ENCODE measurements at places on chromosomes 2 and 18.
A peak's percentile ranks its signal among the peaks of the same experiment; 100 is the strongest.

GRCh38 chr2:73415906-73416305 is 30.3 kb downstream of the ALMS1 start:
- DNase-seq, result no peak
- no peak overlapping the region for H3K27ac ChIP-seq
- H3K4me3 ChIP-seq, result no peak overlapping the region
- H3K36me3 ChIP-seq, result no peaks in the 10 kb centered on the region
- no peaks in the 10 kb centered on the region for H3K27me3 ChIP-seq

GRCh38 chr2:69798909-69799526 is 30.4 kb upstream of the GMCL1 start:
- peaks cover 17% of the 10 kb centered on the region for H3K4me1 ChIP-seq
- DNase-seq, result peak; percentile 72
- no peaks in the 10 kb centered on the region for H3K27me3 ChIP-seq
- peak overlapping the region; percentile 99 for H3K27ac ChIP-seq

- H3K4me1 ChIP-seq, result peaks cover 3% of the 10 kb centered on the region
- no peak overlapping the region for H3K4me3 ChIP-seq
- H3K27ac ChIP-seq, result no peak overlapping the region
- no peaks in the 10 kb centered on the region for H3K27me3 ChIP-seq
- H3K36me3 ChIP-seq, result no peaks in the 10 kb centered on the region
- DNase-seq, result peak; percentile 12
These were observed 390.9 kb upstream of the VWC2L start for GRCh38 chr2:214019973-214020345.

GRCh38 chr2:185785851-185786473 is 47.4 kb downstream of the FSIP2 start:
- H3K27me3 ChIP-seq, result no peaks in the 10 kb centered on the region
- no peaks in the 10 kb centered on the region for H3K4me1 ChIP-seq
- H3K4me3 ChIP-seq, result no peak overlapping the region
- no peaks in the 10 kb centered on the region for H3K36me3 ChIP-seq
- no peak for DNase-seq

DNA sequence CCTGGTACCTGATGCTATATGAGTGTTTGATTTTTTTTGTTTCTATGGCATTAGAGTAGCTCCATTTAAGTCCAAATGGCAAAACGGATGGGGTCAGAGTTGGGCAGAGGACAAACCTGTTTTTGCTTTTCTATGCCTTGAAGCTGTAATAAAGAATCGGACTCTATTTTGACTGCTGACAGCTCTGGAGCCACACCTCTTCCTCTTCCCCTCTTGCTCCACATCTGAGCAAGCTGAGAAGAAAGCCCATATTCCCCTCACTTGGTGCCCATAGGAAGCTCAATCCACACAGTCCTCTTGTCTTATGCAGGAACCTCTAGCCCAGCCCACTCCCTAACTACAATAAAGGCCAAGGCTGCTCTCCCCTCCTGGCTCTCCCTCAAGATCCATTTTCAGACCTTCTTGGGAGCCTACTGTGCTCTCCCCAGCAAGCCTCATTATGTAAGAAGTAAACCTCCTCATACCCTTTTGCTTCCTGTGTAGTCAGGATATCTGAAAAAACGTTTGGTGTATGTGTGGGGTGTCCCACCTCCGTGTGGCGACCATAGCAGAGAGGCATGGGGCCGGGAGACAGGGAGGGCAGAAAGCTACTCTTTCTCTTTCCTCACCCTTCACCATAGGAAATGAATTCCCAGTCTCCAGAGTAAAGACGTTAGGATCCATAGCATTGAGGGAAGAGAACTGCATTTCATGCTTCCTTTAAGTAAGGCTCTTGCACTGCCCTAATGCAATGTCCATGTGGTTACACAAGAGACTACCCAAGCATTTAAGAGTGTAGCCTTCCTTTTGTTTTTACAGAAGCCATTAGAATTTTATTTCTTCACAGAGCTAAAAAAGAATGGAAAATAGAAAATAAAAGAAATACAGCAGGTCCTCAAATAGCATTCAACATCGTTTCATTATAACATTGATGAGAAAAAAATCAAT is 41.9 kb upstream of the RAPGEF4 start:
- no peak overlapping the region for H3K27ac ChIP-seq
- no peak for DNase-seq
- H3K4me1 ChIP-seq, result peaks cover 7% of the 10 kb centered on the region
- no peaks in the 10 kb centered on the region for H3K36me3 ChIP-seq
- H3K27me3 ChIP-seq, result no peaks in the 10 kb centered on the region

GRCh38 chr2:199646439-199646838 is 188.7 kb upstream of the SATB2 start:
- no peaks in the 10 kb centered on the region for H3K4me1 ChIP-seq
- no peaks in the 10 kb centered on the region for H3K36me3 ChIP-seq
- no peaks in the 10 kb centered on the region for H3K27me3 ChIP-seq

DNA sequence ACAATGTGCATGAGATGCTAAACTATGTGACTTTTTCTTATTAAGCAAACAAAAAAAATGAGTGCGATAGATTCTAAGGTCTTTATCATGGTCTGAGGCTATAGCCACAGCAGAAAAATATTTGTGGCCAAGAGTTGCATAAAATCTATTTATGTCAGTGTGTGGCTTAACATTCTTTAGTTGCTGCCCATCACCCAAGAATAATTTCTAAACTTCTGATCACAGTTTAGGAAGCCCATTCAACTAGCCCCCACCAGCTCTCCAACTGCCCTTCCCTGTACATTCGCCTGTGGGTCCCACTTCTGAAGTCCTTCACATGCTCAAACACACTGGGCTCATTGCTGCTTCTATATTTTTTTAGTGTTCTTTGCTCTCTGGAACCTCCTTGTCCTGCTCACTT is 107.1 kb downstream of the CTNNA2 start:
- DNase-seq, result no peak
- H3K4me1 ChIP-seq, result no peaks in the 10 kb centered on the region
- no peak overlapping the region for H3K27ac ChIP-seq
- H3K36me3 ChIP-seq, result no peaks in the 10 kb centered on the region

DNA sequence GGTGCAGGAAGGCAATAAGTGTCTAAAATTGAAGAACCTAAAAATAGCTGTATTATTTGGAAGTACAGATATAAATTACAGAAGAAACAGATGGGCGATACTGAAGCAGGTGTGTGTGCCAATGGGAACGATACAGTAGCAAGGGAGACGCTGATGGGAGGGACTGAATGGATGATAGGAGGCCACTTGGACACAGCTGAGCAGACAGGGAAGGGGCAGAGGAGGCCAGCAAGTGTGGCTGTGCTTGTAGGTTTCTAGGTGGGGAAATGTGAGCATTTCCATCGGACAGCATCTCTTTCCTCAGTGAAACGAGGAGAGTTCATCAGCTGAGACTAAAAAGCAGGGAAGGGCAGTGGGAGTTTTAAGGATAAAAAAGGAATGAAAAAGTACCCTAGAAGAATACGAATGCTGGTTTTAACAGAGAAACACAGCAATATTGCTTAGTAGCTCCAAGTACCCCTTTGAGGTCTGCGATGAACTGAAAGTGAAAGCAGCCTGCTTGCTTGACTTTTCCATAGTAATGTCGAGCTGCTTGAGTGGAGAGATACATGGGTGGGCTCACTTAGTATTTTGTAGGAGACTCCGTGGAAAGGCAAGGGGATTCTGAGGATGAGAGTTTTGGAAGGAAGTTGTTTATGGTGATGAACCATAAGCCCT is 91.7 kb upstream of the EPC2 start:
- no peaks in the 10 kb centered on the region for H3K36me3 ChIP-seq
- no peak overlapping the region for H3K4me3 ChIP-seq
- peak; percentile 34 for DNase-seq

DNA sequence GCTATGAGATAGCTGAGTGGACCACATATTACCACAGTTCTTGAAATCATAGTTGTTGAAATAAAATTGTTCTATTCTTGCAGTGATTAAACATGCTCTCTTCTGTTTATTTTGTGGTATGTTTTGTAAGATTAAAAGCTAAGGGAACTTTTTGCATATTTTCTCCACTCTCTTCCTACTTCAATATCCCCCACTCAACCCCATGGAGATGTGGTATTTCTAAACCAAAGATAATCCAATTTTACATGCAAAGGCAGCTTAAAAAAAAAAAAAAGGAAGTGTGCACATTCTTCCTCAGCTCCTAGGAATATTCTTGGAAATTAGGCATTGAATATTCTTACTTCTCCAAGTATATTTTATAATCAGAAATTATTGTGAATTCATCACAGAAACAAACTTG is 15.0 kb upstream of the PAX3 start:
- H3K4me1 ChIP-seq, result peaks cover 14% of the 10 kb centered on the region
- peaks cover 99% of the 10 kb centered on the region for H3K27me3 ChIP-seq
- H3K4me3 ChIP-seq, result no peak overlapping the region
- H3K36me3 ChIP-seq, result no peaks in the 10 kb centered on the region
- no peak overlapping the region for H3K27ac ChIP-seq

DNA sequence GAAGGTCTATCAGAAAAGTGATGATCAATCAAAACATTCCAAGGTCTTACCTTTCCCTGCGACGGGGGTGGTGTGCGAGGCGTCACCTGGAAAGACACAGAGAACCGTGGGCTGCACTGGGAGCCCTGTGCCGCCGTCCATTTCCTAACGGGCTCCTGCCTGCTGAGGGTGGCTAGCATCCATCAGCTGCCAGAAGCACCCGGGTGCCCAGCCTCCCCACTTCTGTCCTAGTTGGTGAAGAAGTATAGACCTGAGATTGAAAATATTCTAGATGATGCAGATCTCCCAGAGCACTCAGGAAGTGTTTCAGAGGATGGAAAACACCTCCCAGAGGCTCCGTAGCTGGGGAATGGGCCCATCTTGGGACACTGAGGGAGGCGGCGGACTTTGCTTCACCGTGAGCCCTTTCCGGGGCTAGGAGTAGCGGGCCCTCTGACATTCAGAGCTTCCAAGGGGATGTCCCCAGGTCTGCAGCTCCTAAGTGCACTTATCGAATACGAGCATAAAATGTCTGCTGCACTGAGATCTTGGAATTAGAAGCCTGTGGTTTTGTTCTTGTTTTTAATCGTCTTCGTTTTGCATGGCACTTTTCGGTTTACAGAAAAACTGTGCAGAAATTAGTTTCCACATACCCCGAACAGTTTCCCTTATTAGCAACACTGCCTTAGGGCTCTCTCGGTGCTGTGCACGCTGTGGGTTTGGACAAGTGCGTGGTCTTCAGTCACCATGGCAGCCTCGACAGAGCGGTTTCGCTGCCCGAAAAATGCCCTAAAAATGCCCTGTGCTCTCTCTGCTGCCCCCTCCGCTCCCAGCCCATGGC is 143.5 kb downstream of the MBP start:
- no peak overlapping the region for H3K27ac ChIP-seq
- no peak for DNase-seq
- no peak overlapping the region for H3K4me3 ChIP-seq

- peak overlapping the region; percentile 45 for H3K27ac ChIP-seq
- no peaks in the 10 kb centered on the region for H3K36me3 ChIP-seq
- H3K4me1 ChIP-seq, result peaks cover 29% of the 10 kb centered on the region
- peaks cover 54% of the 10 kb centered on the region for H3K27me3 ChIP-seq
- DNase-seq, result peak; percentile 9
- H3K4me3 ChIP-seq, result no peak overlapping the region
These were observed 2.7 kb upstream of the LRP2 start for GRCh38 chr2:169365029-169365480.
